NCI-H2081 (cell line): ENCODE measurements at places on chromosomes 1 and 21.

GRCh38 chr1:26293911-26294463, 12.4 kb downstream of the UBXN11 start:
- DNase-seq = no peak

GRCh38 chr1:24362396-24362795, 43.2 kb downstream of the GRHL3 start:
- DNase-seq = no peak

DNA sequence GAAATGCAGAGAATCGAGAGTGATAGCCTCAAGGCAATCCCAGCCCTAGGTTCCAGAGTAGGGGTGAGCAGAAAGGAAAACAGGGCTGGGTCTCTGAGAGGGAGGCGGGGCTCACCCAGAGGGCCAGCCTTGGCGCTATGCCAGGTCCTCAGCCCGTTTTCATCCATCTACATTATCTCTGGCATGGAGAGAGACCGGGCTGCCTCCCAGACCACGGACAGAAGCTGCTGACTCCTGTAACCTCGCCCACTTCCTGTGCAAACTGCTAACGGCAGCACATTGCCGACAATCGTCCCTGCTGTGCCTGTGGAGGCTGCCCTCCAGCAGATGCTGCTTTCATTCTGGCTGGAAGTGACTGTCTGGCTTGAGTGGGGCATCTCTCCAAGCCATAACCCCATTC, 569.1 kb downstream of the NPHP4 start:
- no peak for DNase-seq

DNA sequence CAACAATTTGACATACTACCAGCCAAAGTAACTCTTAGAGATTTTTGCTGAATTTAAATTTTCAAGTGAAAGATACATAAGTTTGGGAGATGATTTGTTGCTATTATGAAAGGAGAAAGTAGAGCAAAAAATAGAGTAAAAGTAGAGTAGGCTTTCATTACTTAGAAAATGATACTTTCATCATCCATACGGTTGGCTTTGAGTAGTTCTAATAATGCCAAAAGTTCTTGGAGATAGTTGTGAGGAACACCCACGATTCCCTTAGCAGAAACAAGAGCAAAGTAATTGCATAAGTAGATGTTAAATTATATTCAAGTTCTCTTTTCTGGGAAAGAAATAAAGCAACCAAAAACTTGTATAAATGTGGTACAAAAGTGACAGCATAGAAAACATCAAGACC, 95.0 kb upstream of the VAV3 start:
- no peak for DNase-seq

DNA sequence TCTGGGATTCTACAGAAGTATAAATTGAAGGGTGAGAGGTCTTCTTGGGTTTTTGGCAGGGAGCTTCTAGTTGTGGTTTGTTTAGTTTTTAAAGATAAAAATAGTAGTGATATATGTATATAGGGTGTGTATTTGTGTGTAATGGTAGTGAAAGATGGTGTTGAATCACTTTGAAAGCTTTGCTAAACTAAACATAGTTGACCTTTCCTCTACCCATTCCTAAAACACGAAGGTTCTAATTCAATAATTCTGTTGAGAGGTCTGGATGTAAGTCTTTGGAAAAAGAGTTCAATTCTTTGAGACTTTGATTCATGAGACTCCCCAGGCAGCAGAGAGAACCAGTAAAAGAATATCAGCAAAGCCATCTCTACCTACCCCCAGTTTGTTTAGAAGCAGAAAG, 247.9 kb upstream of the DUSP10 start:
- no peak for DNase-seq

DNA sequence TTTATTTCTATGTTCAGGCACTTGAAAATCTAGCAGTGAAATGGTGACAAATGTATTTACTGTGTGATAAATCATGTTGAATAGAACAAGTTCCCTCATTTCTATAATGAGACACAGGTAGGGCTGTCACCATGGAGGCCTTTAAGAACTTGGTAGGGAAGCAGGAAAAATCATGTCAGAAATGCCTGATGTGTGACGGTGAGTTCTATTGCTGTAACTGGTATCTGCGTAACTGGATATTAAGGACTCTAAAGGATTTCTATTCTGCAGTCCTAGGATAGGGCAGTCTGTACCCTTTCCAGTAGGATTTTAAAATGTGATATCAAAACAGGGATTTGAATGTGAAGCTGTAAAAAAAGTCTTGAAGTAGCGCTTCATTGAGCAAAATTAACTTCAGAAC, 15.5 kb downstream of the ACTN2 start:
- DNase-seq = no peak

GRCh38 chr1:45802343-45803298, 791 bp upstream of the MAST2 start:
- peak; percentile 7 for DNase-seq

- no peak for DNase-seq
These were observed 6.4 kb downstream of the SMAP2 start for GRCh38 chr1:40379785-40380452.
